ENCODE measurements at places on chromosomes 6 and 20.

- DNase-seq = no peak
Observed at GRCh38 chr20:64177787-64178186, 13.5 kb downstream of the MYT1 start.

DNA sequence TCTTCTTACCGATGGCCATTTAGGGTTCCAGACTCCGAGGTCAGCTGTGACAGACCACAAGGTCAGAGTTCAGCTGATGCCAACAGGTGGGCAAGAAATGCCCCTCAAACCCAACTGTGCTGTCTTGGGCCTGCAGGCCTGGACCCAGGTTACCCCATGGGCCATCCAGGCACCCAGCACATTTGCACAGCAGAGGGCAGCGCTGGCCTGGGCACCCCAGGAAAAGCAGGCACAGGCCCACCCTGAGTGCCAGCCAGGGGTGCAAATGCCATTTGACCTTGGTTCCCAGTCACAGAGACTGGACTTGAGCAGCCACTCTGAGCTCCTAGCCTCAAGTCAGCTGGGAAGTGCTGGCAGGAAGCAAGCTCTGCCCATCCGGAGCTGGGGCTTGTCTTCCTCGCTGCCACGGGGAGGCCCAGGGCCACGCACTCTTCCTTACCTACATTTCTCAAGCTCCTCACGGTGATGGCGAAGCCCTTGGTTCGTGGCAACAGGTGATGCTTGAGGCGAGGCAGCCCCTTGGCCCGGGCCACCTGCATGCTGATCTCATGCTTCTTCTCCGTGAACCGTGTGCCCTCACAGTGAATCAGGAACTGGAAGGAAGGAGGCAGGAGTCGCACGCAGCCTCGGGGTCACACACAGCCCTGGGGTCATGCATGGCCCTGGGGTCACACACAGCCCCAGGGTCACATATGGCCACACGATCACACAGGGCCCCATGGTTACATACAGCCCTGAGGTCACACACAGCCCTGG, 120.8 kb downstream of the AGPAT4 start:
- no peak for DNase-seq

DNA sequence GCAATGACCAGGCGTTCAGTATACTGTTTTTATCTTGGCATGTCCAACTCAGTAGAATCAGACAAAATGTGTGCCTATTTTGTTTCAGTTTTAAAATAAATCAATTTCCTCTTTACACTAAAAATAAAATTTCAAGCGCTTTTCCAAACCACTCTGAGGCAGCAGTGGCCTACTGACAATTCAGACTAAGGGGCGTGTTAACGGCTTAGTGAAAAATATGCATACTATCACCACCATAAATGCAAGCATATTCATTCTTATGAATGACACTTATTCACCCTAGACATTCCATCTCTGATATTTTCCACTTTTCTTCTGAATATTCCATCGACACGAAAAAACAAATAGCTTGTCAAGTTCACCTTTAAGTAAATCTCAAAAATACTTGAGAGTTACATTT, 7.5 kb downstream of the TBX18 start:
- DNase-seq = no peak

GRCh38 chr6:105882828-105883227, 203.3 kb upstream of the PRDM1 start:
- no peak for DNase-seq

DNA sequence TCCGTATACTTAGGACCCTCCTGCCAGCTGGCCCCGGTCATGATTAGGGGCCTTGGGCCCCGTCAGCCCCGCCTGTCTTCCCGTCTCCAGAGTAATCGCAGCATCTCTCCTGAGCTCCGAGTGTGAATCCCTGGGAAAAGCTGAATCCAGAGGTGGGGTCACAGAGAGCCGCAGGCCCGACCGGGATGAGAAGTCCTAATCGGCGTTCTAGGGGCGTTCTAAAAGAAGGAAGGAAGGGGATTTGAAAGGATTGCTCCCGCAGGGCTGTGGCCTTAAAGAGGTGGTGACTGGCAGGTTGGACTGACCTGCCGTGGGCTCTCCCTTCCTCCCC, 371 bp downstream of the HMGN4 start:
- no peak for DNase-seq

DNA sequence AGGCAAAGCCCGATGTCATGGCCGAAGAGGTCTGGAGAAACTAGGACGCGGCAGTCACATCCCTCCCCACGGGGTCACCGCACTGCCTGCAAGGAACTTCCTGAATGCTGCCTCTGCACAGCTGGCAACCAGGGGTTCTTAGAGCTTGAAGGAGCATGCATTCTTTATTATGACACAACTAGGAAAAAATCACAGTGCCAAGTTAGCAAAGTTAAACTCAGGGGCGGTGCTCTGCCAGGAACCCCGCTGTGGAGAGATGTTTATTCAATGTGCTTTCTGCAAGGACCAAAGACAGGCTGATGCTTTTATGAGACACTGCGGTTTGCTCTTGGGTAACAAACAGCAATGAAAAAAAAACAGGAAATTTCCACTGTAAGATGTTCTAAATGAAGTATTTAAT, 287.3 kb upstream of the FOXQ1 start:
- no peak for DNase-seq

DNA sequence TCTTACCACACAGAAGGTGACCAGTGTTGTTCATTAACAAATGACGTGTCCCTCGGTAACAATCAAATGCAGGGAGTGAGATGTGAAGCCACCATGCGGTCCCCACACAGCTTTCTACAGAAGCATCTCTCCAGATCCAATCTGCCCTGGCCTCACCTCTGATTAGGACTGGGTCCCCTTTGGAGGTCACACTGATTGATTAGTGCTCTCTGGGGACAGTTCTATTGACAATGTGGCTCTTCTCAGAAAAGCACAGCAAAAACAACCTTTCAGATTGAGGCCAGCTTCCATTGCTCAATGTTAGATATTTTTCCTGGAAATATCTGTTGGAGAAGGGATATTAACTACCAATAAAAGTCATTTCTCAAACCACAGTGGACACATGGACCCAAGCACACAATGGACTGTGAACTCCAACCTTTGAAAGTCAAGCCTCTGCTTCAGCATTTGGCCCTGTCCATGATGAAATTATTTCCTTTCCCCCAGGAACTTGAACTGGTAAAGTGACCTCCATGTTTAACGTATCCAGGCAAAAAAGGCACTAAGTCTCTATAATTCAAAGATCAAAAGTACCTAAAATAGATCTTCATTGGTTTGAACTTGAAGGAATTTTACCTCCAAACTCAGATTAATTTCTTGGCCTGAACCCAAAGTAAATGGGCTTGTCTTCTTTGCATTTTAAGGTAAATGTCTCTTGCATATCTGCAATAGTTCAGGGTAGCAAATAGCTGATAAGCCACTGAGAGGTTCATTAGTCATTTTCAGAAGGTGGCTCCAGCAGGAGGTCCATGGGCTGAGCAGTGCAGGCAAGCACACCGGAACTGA, 118.5 kb downstream of the FOXA2 start:
- no peak for DNase-seq

- peak; percentile 55 for DNase-seq
Observed at GRCh38 chr6:3741477-3741871, 10.0 kb downstream of the PXDC1 start.

DNA sequence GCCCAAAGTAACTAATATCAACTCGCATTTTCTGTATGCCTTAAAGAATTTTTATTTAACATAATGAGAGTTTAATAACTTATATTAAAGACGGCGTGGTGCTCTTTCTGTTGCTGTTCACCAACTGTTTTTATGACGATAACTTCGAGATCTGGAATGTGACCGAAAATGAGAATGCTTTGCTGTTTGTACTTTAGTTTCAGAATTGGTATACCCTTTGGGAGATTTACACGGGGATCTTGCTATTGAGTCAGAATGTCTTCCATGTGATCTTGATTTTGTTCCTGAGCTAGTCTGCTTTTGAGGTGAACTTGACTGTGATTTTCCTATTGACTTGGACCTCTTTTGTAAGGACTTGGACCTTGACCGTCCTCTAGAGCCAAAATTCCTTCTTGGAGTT, 17.9 kb downstream of the PNRC1 start:
- DNase-seq = no peak

DNA sequence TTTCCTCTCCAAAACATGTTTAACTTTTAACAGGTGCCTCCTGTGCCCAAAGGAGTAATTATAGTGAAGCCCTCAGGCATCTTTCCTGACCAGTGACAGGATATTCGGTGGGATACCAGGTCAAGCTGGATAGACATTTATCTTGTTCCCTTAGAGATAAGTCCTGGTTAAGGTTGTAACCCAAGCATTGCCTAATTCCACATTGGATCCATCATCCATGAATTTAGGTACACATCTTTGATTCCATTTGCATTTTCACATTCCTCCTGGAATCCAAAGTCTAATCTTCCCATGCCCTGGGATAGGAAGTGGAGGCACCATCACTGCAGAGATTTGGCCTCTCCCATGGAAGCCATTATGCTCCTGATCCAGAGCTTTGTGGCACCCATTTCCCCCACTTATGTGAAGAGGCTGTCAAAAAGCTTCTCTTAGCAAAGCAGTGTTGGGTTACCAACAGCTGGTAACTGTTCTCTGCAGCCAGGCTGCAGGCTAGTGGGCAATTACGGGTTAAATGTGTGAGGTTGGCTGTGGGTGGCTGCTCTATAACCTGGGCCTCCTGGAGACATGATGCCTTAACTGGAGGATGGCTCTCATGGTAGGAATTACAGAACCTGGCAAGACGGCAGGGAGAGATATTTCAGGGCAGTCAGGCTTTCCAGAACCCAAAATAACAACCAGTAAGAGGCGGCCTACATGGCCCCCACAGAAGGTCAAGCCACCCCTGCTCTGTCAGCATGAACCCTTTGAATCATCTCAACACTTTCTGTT, 96.9 kb upstream of the VGLL2 start:
- peak; percentile 52 for DNase-seq

DNA sequence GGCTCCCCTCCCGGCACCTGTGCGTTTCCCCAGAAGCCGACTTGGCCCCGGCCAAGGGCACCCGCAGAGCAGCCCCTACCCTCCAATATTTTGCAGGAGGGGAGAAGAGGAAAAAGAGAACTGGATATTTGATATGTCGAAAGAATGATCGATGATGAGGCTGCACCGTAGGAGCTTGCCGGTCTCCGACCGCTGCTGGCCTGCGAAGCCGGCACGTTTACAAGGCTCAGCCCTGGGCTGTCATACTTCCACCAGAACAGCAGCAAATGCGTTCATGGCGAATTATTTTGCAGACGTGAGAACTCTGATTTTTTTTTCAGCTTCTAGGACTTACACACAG, 296.7 kb downstream of the TFAP2C start:
- no peak for DNase-seq

GRCh38 chr6:112833581-112834131, 486.5 kb downstream of the RFPL4B start:
- DNase-seq = peak; percentile 40

GRCh38 chr20:8082989-8083388, 49.1 kb upstream of the PLCB1 start:
- no peak for DNase-seq

- DNase-seq = no peak
Observed at GRCh38 chr20:50172347-50173013, 18.1 kb upstream of the CEBPB start.

DNA sequence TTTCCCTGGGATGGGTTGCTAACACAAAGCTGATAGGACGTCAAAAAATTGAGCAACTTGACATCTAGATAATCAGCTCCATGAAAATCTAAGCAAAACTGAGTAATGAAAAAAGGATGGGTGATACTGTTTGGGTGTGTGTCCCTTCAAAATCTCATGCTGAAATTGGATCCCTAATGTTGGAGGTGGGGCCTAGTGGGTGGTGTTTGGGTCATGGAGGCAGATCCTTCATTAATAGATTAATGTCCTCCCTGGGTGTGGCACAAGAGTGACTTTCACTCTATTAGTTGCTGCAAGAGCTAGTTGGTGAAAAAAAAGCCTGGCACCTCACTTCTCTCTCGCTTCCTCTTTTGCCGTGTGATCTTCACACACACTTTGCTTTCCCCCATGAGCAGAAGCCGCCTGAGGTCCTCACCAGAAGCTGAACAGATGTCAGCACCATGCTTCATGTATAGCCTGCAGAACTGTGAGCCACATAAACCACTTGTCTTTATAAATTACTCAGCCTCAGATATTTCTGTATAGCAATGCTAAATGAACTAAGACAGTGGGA, 160.9 kb downstream of the FRK start:
- DNase-seq = no peak

- no peak for DNase-seq
Observed at GRCh38 chr6:100432136-100432535, 32.6 kb downstream of the SIM1 start.

DNA sequence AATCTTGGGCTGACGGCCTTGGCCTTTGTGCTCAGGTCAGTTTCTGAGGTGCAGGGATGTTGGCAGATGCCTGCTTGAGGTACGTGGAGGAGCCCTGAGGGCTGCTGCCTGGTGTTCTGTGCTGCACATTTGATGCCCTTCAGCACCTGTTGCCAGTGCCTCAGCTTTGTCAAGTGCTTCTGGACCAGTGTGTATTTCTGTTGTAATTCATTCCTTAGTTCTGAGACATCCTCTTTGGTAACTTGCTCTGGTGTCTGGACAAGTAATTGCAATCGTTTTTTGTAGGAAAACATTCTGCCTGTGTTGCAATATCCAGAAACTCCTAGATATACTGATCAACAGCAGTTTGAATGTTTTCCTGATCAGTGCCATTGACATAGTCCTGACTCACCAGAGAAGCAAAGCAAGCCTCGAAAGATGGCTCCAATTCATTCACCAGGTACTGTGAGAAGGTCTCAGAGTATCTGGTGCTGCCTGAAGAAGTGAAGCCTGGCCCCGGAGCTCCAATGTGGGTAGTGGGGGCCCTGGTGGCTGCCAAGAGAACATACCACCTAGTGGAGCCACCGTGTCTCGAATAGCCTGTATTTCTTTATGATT, 26.7 kb downstream of the ZNF337 start:
- no peak for DNase-seq

DNA sequence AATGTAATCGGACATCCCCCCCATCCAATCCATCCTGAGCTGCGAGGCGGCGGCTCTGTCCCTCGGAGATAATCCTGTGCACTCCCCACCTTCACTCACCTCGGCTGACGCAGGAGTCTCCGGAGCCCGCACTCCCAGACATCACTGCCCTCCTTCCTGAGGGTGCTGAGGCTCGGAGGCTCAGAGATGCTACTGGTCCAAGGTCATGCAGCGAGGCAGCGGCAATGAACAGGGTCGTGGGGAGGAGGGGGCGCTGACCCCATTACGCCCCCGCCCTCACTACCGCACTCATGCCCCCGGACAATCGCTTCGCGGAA, 485 bp downstream of the ADISSP start:
- no peak for DNase-seq

- DNase-seq = no peak
Observed at GRCh38 chr6:30470968-30471367, 18.3 kb upstream of the HLA-E start.

- no peak for DNase-seq
Observed at GRCh38 chr20:3733119-3733995, 872 bp downstream of the HSPA12B start.

Measured in NCI-H2029 treated with DMSO at 0.1 percent for 48 hours (cell line).